ENCODE measurements at places on chromosomes 6 and 20.

DNA sequence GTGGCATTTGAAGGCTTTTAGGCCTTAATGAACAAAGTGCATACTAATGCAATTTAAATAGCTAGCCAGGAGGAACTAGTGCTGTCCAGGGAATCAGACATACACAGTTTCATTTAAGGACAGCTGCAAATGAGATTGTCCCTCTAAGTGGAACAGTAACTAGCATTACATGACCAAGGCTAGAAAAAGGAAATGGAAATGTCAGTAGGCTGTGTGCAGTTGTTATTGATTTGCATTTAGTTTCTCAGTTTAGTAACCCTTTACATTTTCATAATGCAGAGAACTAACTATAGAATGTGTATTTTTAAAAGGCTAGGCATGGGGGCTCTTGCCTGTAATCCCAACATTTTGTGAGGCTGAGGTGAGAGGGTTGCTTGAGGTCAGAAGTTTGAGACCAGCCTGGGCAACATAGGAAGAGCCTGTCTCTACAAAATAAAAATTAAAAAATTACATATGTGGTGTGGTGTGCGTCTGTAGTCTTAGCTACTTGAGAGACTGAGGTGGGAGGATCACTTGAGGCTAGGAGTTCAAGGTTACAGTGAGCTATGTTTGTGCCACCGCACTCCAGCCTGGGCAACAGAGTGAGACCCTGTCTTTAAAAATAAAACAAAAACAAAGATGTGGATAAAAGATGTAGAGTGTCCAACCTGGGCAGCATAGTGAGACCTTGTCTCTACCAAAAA lies 468.0 kb downstream of the UTRN start:
- no peak for DNase-seq

- DNase-seq = no peak
Observed at GRCh38 chr6:35445691-35446090, 6.4 kb upstream of the FANCE start.

GRCh38 chr20:22523499-22524392 lies 60.6 kb downstream of the FOXA2 start:
- no peak for DNase-seq

DNA sequence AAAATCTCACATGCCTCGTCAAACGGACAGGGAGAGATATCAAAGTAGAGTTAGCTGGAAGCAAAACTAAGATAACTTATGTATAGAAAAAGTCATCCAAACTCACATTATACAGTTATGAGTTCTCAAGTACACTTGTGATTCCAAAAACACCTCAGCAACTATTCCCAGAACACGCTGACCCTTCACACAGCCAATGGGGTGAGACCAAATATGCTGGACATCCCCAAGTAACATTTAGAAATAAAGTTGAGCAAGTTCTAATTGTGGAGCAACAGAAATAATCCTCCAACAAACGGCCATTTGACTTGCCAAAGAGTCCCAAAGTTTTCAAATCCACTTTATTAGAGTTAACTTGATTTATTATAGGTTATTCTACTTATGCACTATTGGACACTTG lies 52.4 kb downstream of the LY86 start:
- no peak for DNase-seq

DNA sequence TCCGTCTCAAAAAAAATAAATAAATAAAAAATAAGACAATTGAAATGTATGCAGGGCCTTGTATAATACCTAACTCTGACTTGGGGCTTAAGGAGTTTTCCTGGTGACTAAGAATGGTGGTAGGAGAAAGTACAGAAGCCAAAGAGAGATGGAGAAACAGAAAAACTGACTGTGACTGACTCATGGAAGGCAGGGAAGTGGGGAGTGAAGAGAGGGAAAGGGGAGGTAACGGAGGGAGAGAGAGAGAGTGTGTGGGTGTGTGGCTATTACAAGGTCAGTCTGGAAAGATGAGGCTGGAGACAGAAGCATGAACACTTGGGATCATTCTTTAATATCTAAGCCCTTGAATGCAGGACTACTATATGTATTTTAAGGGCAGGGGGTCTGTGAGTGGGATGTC lies 38.5 kb downstream of the SNRNP48 start:
- no peak for DNase-seq

DNA sequence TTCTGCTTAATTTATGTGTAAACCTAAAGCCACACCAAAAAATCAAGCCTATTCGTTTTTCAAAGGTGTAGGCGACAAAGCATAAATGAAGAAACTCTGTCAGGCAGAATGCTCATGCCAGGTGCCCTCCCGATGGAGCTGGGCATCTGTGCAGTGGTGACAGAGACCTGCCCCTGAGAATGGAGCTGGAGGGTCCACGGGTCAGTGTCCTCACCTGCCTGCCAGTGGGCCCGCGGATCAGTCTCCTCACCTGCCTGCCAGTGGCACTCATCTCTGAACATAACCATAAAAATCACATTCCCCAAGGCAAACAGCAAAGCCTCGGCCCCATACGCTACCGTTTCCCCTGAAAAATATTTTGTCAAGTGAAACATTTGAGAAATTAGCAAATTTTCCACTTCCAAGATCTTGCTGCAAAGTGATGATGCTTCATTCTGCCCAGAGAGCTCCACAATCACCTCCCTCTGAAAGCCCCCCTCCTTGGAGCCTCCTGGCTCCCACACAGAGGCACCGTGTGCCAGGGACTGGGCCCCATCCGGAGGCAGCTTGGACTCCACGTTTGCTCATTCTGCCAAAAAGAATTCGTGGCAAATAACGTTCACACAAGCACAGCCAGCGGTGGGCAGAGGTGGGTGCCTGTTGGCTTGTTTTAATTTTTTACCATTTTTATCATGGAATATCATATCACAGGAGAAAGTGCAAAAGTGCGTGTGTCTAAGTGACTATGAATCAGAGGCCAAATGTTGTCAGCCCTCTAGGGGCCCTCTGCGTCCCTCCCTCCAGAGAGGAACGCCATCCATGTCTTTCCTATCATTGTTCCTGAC lies 88.8 kb downstream of the YTHDF1 start:
- no peak for DNase-seq

DNA sequence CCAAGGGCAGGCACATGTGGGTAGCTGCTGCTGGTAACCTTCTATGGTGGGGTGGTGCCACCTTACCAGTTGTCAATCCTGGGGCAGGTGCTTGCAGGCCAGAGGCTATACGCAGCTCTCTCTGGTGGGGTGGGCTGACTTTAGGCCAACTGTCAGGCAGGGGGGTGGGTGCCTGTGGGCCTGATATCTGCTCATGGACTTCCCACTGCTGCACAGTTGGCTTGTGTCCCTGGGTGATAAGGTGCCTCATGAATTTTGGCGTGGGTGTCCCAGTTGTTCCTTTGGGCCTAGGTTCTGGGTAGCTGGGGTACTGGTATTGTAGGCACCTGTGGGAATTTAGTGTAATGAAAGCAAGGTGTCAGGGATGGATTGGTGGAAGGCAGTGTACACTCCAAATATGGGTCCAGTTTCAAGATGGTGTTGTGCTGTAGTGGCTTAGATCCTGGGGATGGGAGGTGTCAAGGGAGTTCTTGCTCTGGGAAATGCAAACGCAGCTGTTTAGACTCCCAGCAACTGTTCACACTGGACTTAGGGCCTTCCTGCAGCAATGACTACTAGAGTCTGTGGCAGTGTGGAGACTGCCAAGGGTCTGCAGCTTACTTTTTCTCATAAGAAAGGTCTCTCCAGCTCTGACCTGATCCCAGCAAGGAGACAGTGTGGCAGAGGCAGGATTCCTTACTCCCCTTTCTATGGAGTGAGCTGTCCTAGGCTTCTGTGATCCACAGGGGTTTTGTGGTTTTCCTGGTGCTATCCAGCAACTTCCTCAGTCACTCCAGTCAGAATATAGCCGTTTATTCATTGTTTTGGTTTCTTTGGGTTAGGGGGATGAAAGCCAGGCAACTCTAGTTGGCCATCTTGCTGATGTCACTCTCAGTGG lies 128.2 kb downstream of the CRYBG1 start:
- DNase-seq = no peak

- DNase-seq = no peak
Observed at GRCh38 chr6:43766500-43766853, 3.5 kb upstream of the VEGFA start.

- peak; percentile 62 for DNase-seq
Observed at GRCh38 chr20:59518881-59519706, 85.2 kb upstream of the PHACTR3 start.

GRCh38 chr6:159844737-159845645 lies 44.9 kb downstream of the PNLDC1 start:
- no peak for DNase-seq

DNA sequence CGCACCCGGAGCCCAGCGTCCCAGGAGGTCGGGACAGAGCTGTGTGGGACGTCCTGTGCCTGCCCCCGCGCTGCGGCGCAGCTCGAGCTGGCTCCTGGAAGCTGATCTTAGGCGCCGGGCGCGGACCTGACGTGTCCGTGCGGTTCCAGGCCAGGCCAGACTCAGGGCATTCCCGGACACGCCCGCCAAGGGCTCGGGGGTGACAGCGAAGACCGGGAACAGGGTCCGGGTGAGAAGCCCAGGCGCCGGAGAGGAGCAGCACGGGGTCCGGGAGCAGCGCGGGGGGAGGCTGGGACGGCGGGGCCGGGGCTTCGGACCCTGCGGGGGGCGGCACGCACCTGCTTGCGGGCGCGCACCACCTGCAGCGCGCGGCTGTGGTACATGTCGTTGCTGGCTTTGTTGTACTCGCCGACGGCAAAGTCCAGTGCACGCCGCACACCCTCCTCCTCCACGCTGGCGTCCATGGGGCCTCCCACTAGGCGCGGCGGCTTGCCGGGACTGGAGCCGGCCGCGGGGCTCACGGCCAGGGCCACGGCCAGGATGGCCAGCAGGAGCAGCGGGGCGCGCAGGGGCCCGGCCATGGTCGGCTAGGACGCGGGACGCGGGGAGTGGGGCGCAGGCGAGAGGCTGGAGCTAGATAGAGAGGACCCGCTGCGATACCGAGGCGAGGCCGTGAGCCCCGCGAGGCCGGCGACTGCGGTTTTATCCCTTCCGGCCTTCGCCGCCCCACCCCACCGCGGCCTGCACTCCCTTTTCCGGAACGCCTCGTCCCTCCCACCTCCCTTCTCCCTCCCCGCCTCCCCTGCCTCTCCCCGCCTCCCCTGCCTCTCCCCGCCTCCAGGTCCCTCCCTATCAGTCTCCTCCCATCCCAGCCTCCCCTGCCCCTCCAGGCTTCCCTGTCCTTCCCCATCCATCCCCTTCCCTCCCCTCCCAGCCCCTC lies at the start of gene CST3:
Gene CST3 (minus strand): TSS at position 674 of the 940 bp plus-strand sequence. CDS start 93 bp downstream, at position 581.
- peak; percentile 94 for DNase-seq

- DNase-seq = no peak
Observed at GRCh38 chr20:9490161-9490560, 24.2 kb upstream of the LAMP5 start.

DNA sequence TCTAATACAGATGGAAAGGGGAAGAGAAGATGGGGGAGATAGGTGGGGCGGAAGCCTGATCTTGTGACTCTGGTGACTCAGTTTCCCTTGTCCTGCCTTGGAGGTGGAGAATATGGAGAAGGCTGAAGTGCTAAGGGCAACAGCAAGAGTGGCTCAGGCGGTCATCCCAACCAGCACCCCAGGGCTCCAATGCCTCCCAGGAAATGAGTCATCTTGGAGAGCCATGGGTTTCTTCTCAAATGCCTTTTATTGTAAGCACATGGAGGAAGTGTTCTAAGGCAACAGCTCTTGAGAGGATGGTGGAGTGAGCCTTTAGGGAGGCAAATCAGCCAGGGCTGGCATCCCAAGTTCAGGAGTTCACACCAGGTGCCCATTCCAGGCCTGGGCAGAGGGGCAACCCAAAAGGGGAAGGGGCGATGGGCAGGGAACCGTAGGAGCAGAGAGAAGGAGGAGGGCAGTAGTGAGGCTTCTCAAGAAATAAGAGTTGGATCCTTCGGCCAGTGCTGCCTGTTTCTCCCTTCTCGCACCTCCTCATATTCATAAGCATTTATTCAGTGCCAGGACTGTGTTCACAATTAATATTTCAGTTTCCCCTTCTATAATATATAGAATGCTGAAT lies 13.2 kb upstream of the AHCY start:
- no peak for DNase-seq

DNA sequence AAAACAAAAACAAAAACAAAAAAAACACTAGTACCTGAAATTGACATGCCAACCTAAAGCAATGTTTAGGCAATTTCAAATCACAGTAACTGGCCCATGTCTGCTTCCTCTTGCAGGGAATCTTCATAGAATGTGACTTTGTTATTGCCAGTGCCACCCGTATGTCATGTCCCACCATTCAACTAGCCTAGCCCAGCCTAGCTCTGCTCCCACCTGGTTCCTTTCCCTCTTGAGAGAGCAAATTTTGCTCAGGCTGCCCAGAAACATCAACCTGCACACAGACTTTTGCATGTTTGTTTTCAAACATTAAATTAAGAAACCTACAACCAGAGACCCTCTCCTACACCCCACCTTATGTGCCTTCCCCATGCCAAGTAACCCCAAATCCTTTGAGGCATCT lies 124.8 kb upstream of the SLC2A12 start:
- no peak for DNase-seq

- DNase-seq = no peak
Observed at GRCh38 chr6:129865013-129865412, 3.9 kb upstream of the TMEM244 start.

GRCh38 chr6:53048431-53049195 lies 16.6 kb upstream of the FBXO9 start:
- DNase-seq = no peak

GRCh38 chr20:46948081-46948480 lies 53.4 kb downstream of the EYA2 start:
- DNase-seq = no peak

DNA sequence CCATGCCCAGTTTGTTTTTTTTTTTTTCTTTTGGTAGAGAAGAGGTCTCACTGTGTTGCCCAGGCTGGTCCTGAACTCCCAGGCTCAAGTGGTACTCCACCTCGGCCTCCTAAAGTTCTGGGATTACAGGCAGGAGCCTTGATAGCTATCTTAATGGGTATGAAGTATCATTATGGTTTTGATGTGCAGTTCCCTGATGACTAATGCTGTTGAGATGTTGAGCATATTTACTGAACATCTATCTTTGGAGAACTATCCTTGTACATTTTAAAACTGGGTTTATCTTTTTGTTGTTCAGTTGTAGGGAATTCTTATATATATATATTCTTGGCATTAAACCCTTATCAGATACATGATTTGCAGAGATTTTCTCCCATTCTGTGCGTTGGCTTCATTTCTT lies 21.4 kb upstream of the MYL9 start:
- DNase-seq = no peak

DNA sequence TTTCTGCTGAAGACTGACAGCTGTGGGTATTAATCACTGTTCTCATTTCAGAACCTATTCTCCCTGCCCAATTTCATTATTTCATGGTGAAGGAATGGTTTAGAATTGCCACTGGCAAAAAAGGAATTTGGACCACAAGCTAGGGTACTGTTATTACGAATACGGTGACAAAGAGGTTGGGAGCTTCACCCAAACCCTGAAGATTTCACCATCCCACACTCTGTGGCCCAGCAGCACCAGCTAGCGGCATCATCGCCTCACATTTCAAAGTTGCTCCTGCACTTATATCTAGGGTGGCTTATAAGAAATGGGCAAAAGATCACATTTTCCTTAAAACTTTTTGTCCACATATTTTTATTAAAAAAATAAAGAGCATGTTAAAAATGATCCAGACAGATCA lies 236.1 kb downstream of the SYNDIG1 start:
- no peak for DNase-seq

GRCh38 chr6:80331522-80331921 lies 225.1 kb downstream of the BCKDHB start:
- DNase-seq = no peak

All from kidney (tissue), 22 donors.